ENCODE measurements at places on chromosomes 1 and 21. TPM values are rescaled to one million over a fixed set of nuclear protein-coding genes. Genes with fewer than 3 reads are reported as not detected.

DNA sequence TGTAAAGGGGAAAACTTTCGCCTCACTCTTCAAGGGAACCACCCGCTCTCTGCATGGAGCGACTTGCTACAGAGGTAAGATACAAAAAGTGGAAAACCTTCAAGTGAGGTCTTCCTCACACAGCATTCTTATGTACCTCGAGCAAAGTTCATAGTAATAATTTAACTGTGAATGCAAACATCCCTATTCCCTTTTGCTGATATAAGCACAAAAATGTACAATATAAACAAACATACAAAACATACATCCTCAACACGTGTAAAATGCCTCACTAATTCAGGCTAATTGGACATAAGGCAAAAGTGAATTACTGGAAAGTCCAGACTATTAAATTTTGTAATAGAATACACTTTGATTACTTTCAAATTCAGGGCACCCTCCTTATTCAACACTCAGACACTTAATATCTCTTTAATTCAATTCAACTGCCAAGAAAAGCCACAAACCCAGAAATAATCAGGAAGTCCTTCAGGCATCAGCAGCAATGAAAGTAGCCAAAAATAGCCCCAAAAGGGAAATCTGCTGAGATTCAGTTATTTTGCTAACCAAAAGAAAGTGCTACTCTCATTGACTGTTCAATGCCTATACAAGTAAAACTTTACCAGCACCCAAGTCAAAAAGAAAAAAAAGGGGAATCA is 15.2 kb upstream of the LMX1A start:
- H3K4me3 ChIP-seq = no peak overlapping the region
- DNase-seq = no peak
- no peaks in the 10 kb centered on the region for H3K36me3 ChIP-seq

DNA sequence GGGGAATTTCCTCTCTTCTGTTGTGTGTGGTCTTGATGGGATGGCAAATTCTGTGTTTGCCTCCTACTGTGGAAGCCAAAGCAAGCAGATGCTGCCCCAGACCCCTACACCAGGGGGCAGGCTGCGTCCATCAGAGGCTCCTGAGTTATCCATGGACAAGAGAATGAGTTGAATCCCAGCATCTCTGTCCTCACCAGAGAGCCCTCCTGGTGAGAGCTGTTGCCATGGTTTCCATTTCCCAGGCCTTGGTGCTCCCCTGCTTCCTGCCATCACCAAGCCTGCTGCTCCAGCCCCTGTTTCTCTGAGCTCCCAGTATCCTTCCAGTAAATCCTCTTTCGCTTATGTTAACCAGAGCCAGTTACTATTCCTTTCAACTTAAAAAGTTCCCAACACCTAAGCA is 20.4 kb upstream of the GNG12 start:
- no peaks in the 10 kb centered on the region for H3K4me1 ChIP-seq
- H3K4me3 ChIP-seq = no peak overlapping the region
- no peaks in the 10 kb centered on the region for H3K27me3 ChIP-seq

The GCSAML gene
- not detected for total RNA-seq

- no peak overlapping the region for H3K27ac ChIP-seq
- H3K4me1 ChIP-seq = no peaks in the 10 kb centered on the region
- H3K36me3 ChIP-seq = no peaks in the 10 kb centered on the region
- H3K4me3 ChIP-seq = no peak overlapping the region
Measured at GRCh38 chr1:95731466-95731865, 497.5 kb downstream of the RWDD3 start.

DNA sequence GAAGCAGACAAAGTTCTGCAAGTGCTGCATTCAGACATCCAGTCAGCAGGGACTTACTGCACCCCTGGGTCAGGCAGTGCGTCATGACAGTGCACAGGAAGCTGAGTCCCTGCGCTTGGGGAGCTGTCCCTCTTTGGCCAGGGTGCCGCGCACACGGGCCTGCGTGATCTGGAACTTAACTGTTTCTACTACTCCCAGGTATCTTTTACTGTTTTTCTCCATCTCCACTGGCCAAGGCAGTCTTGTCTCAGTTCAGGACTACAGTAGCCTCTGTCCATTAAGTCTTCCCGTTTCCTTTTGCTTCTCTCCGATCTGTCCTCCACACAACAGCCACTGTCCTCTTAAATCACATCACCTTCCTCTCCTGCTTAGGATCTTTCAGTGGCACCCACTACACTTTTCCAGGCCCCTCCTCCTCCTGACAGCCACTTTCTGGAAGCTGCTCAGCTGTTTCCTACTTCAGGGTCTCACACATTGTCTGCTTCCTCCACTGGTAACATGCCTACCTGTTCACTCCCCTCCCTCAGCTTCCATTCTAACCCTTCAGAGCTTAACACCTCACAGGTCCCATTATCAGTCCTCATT is 15.9 kb downstream of the ERRFI1 start:
- no peaks in the 10 kb centered on the region for H3K27me3 ChIP-seq
- H3K36me3 ChIP-seq = no peaks in the 10 kb centered on the region
- H3K4me3 ChIP-seq = no peak overlapping the region
- DNase-seq = no peak
- H3K4me1 ChIP-seq = no peaks in the 10 kb centered on the region

All from GM12878 (cell line).